ENCODE measurements at places on chromosomes 3 and 15. TPM values are rescaled to one million over a fixed set of nuclear protein-coding genes. Genes with fewer than 3 reads are reported as not detected.

The SAXO2 gene
- total RNA-seq: 1.3 TPM

The SCN11A gene
- 0.05 TPM for total RNA-seq

The STRIT1 gene
- total RNA-seq: not detected

- H3K4me3 ChIP-seq: no peak overlapping the region
- no peaks in the 10 kb centered on the region for H3K36me3 ChIP-seq
- DNase-seq: no peak
- H3K27ac ChIP-seq: no peak overlapping the region
Measured at GRCh38 chr3:35954413-35954812, 315.1 kb downstream of the ARPP21 start.

- no peak overlapping the region for H3K4me3 ChIP-seq
- H3K36me3 ChIP-seq: no peaks in the 10 kb centered on the region
- no peak for DNase-seq
- no peaks in the 10 kb centered on the region for H3K27me3 ChIP-seq
Measured at GRCh38 chr15:56871185-56871584, 47.3 kb upstream of the TCF12 start.

- DNase-seq: no peak
- H3K36me3 ChIP-seq: no peaks in the 10 kb centered on the region
- H3K4me3 ChIP-seq: no peak overlapping the region
- H3K27ac ChIP-seq: no peak overlapping the region
- no peaks in the 10 kb centered on the region for H3K4me1 ChIP-seq
- no peaks in the 10 kb centered on the region for H3K27me3 ChIP-seq
Measured at GRCh38 chr15:47640079-47640478, 77.2 kb upstream of the SEMA6D start.

- H3K4me3 ChIP-seq: no peak overlapping the region
- peaks cover 4% of the 10 kb centered on the region for H3K36me3 ChIP-seq
Measured at GRCh38 chr15:77038312-77039216, 32.3 kb downstream of the TSPAN3 start.

Measured in natural killer cell treated with Interleukin-12 subunit alpha and Interleukin-12 subunit beta and Interleukin-15 and Interleukin-18, amount 100 ng/mL, for 72 hours (primary cell).